ENCODE measurements at places on chromosomes 6 and 20.

DNA sequence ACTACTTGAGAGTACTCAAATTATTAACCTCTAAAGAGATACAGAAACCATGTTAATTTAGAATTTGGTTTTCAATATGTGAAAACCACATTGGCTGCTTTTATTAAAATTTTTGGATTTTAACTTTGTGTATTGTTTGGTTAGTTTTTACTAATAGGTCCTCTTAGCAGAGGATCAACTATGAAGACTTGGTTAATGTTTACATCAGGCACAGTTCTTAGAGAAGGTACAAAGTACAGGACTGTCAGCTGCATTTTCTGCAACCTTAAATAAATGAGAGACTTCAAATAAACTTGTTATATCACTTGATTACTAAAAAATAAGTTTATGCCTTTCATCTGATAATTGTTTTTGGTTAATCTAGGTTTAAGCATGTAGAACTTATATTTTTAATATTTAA, 89.1 kb downstream of the PHF3 start:
- DNase-seq, result no peak

- no peak for DNase-seq
Measured at GRCh38 chr6:75308250-75308988, 23.8 kb upstream of the TMEM30A start.

DNA sequence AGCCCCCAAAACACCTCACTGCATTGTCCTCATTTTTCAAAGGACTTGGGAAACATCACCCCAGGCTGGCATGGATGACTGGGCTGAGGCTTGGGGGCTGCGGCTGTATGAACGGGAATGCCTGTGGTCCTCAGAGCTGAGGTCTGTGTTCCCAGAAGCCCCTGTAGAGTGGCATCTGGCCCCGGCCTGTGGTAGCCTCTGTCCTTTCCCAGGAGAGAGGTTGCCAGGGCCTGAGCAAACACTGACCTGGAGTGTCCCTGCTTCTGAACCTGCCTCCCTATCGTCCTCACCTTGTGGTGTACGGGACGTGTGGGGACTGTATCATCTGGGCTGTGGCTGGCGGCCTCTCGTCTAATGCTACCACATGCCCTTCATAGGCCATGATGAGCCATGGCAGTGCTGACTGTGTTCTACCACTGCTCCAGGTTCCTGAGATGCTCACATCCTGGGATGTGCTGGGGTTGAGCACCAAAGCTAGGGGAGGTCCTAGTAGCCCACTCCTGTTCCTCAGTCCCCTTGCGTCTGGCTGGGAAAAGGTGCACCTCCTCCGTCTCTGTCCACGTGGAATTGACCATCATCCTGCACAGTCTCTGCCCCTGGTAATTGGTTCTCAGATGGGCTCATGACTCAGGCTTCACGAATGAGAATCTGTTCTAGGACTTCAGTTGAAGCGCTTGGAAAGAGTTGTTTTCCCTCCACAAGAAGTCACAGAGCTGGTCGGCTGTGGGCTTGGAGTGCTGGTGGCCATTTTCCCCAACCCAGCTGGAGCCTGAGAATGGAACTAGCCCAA, 27.6 kb downstream of the PHACTR3 start:
- no peak for DNase-seq

DNA sequence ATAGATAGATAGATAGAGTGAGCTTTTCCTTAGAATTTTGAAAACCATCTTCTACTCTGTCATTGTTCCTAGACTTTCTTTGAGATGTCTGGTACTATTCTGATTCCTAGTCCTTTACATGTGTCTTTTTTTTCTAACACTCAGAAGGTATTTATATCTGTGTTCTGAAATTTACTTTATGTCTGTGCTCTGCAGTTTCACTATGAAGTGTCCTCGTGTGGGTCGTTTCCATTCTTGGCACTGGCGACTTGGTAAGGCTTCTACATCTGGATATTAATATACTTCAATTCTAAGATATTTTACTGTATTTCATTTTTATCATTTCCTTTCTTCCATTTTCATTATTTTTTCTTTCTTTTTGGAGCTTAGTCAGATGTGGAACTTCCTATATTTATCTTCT, 87.0 kb downstream of the FHL5 start:
- no peak for DNase-seq

DNA sequence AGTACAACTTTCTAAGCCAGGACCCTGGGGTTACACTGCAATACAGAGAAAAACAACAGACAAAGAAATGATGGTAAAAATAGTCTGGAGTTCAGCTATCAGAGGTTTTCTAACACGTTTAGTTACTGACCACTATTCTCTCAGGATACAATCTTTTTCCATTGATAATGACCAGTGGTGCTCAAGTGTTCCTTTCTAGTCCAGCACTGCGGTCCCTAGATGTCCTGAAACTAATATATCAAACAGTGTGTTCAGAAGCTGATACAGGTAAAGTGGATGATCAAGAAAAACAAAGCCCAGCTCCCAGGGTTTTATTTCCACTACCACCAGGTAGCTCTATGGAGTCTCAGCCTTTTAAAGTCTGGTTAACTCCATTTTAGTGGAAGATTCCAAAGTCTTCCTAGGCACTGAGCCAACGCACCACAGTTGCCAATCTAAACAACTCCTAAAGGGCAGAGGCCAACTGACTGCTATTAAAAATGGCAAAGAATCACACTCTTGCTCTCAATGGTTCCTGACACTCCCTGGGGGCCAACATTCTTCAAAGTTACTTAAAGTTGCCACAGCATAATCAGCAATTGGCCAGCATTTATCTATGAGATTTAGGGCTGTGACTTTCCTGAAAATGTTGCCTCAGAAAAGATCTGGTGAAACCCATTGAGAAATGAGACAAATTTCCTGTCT, 38.2 kb downstream of the DZANK1 start:
- DNase-seq, result no peak

DNA sequence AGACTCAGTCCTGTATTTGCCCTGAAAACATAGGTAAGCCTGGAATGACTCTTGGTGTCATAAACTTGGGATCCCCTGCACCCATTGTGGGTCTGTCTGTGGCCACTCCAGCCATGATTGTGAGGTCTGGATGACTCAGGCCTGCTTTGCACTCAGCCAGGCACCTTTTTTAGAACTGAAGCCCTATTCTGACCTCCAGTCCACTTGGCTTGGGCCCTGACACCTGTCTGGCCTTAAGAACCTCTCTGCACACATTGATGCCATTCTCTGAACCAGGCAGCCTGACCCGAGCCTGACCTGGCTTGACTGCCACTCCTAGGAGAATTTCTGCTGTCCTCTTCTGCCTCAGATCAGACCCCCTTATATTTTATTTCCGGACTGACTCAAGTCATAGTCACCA, 383.7 kb downstream of the MAFB start:
- no peak for DNase-seq

GRCh38 chr6:166924531-166924930, 31.8 kb downstream of the RNASET2 start:
- DNase-seq, result no peak

DNA sequence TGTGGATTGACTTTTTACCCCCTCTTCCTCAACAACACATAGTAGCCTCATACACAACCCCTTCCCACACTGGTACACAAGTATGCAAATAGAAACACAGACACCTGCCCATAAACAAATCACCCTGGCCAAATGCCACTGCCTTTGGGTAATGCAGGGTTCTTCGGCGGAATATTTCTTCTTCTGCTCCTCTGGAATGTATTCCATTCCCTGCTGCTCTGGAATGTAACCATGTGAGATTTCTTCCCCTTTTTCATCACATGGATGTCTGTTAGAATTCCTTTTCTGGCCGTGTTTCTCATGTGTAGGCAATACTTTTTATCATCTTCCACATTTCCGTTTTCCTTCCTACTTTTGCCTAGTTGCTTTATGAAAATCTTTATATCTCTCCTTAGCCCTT, 76.1 kb upstream of the TPD52L1 start:
- DNase-seq, result no peak

DNA sequence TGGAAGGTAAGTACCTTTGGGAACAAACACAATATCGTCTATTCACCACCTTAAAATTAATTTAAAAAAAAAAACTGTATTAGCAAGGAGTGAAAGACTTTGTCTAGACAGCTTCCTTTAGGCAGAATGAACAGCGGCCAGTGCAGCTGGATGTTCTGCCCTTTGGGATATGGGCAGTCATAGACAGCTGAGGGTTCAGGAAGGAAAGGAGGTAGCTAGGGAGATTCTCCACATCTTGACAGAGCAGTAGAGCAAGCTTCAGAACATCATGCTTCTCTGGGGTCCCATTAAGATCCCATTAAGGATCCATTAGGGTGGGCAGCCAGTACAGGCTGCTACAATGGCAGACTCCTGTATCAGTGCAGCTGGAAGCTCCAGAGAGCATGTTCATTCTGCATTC, 46.5 kb upstream of the PLCB4 start:
- peak; percentile 18 for DNase-seq

DNA sequence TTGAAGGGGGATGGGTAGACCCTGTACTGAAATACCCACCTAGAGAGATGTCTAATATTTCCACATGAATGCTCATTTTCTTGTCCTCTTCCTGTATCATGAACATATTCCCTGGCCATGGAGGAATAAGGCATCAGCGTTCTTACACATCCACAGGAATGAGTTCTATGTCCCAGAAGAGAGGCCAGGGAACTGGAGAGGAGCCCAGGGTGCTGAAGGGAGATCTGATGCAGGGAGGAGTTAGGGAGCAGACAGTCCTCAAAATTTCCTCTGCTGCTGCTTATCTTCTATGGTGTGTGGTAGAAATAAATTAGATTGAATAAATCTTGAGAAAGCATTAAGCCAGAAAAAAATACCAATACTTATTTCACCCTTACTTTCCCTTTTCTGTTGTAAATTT, 295.0 kb downstream of the KCNQ5 start:
- no peak for DNase-seq

DNA sequence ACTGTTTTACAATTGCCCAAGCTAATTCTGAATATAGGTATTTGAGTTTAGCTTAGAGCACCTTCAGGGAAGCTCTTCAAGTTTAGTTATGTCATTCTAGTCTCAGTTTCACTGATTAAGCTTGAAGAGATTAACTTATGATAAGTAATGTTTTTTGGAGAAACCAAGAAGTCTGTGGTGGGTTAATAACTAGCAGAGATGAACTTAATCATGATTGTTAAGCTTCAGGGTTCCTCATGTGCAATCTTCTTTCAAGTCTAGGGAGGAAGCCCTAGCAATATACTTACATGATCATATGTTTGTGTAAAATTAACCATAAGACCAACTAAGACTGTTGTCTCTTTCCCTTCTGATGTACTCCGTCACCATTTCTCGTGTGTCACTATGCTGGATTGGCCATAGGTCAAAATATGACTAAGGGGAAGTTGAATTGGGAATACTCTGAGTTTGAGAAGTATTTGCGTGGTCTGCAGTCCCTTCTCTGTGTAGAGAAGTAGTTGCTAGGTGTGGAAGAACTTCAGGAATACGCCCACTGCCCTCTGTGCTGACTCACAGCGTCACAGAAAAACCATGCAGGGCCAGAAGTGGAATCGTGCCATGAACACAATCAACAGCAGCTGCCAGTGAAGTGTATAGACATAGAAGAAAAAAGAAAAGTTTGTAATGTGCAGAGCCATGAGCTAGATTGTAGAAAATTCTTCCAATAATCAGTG, 88.3 kb downstream of the SH3BGRL2 start:
- no peak for DNase-seq

DNA sequence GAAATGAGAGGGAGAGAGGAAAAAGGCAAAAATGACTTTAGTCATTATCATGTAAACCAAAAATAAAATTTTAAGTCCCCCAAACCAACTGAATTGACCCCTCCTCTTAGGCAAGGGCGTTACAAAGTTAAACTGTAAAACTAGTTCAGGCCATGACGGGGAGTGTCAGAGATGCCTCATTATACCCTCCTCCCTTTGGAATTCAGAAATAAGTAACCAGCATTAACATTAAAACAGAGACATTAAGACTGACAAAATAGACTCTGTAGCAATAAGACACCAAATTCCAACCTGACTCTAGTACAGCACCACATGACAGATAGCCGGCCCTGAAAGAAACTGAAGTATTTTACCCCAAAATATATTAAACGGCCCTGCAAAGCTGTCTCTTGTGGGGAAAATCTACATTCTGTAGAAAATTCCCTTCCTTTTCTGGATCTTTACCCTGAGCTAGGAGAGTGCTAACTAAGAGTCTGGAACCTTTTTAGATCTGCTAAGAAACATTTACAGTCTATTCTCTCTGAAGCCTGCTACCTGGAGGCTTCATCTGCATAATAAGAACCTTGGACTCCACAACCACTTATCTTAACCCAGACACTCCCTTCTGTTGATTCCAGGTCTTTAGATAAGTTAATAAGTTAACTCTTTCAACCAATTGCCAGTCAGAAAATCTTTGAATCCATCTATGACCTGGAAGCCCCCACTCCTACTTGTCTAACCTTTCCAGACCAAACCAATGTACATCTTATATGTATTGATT, 150.7 kb downstream of the PKHD1 start:
- no peak for DNase-seq

GRCh38 chr20:51926670-51927305, 124.5 kb upstream of the SALL4 start:
- no peak for DNase-seq

DNA sequence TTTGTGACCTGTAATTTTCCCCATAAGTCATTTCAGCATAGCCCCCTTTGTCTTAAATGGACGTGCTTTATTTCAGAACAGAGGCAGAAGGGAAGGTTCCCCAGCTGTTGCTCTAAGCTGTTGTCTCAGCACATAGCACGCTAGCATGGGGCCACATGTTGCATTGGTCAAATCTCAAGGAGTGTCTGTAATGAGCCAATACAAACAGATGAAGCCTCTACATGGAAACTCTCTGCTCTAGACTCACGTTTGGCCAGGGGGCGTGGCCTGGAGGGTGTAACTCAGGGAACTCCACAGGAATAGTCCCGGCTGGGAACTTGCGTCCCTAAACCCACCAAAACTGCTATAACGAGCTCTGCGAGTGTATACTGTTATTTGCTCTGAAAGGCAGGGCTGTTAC, 35.2 kb upstream of the SLC22A2 start:
- DNase-seq, result peak; percentile 41

DNA sequence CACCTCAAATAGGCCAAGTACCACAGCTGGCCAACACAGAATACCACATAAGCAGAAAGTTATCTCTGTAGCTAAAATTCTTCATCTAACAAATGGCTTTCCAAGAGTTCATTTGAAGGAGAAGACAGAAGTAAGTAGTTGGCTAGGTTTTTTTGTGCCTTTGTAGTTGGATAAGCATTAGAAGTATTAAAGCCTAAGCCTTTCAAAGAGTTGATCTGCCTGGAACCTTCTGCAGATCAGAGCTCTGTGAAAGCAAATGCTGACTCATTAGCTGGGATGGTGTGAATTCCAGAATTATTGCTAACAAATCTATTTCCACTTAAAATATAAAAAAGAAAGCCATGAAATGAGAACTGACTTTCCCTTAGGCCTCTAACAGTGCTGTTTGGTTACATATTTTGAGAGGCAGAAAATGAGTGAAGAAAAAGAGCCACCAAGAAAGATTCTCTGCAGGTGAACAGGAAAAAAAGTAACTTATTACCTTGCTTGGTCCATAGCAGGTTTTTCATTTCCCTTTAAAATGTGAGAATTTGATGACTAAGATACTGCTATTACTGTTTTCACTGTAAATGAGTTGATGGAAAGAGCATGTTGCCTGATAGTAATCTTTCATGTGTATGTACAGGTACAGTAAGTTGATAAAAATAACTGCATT, 763.2 kb upstream of the FLRT3 start:
- DNase-seq, result no peak

GRCh38 chr6:135869857-135870256, 18.4 kb downstream of the PDE7B start:
- DNase-seq, result no peak

All from femur (tissue), 1 donor.